A549 treated with DMSO at 1 μM for 4 hours (cell line): ENCODE measurements at places on chromosomes 1 and 21. TPM values are rescaled to one million over a fixed set of nuclear protein-coding genes. Genes with fewer than 3 reads are reported as not detected.

ST7L gene
- total RNA-seq, result 10.6 to 13.2 TPM (median 11.6 TPM) in 5 replicates

ADAM30 gene
- not detected in 5 replicates for total RNA-seq

C1orf115 gene
- total RNA-seq, result 4.4 to 5.6 TPM (median 5.5 TPM) in 5 replicates

NBPF10 gene
- total RNA-seq, result 0.55 to 0.76 TPM (median 0.61 TPM) in 5 replicates

KRTAP11-1 gene
- not detected in 5 replicates for total RNA-seq

CFAP107 gene
- not detected in 5 replicates for total RNA-seq

OPTC gene
- not detected in 5 replicates for total RNA-seq

NSUN4 gene
- 10.8 to 15.9 TPM (median 13.4 TPM) in 5 replicates for total RNA-seq

PHC2 gene
- 85.0 to 101 TPM (median 87.8 TPM) in 5 replicates for total RNA-seq

MATN1 gene
- total RNA-seq, result 0.10 to 0.12 TPM (median 0.11 TPM) in 4 of 5 replicates, not detected in the other

SLC5A9 gene
- 0.08 TPM in 1 of 5 replicates, not detected in the others for total RNA-seq

CORT gene
- 0.09 to 0.51 TPM (median 0.22 TPM) in 4 of 5 replicates, not detected in the other for total RNA-seq

IGFN1 gene
- 0.85 to 1.5 TPM (median 1.1 TPM) in 5 replicates for total RNA-seq

PDZK1 gene
- total RNA-seq, result 0.56 to 1.0 TPM (median 0.70 TPM) in 5 replicates

FAM72C gene
- total RNA-seq, result 6.1 to 7.3 TPM (median 6.5 TPM) in 5 replicates

CNIH3 gene
- total RNA-seq, result 0.51 to 0.86 TPM (median 0.62 TPM) in 5 replicates

OR2T33 gene
- total RNA-seq, result not detected in 5 replicates

RPTN gene
- total RNA-seq, result 0.03 TPM in 1 of 5 replicates, not detected in the others

LORICRIN gene
- not detected in 5 replicates for total RNA-seq

IVL gene
- 0.04 to 0.07 TPM in 2 of 5 replicates, not detected in the others for total RNA-seq

FCRL6 gene
- not detected in 5 replicates for total RNA-seq

NTRK1 gene
- total RNA-seq, result 0.09 to 0.26 TPM (median 0.17 TPM) in 4 of 5 replicates, not detected in the other

HOOK1 gene
- total RNA-seq, result 0.25 to 0.66 TPM (median 0.31 TPM) in 5 replicates

GFI1 gene
- total RNA-seq, result 0.14 to 0.38 TPM (median 0.23 TPM) in 5 replicates

RAD54L gene
- 9.9 to 13.7 TPM (median 11.3 TPM) in 5 replicates for total RNA-seq

CYP4Z1 gene
- not detected in 5 replicates for total RNA-seq
